ENCODE measurements at places on chromosomes 3 and 15. TPM values are rescaled to one million over a fixed set of nuclear protein-coding genes. Genes with fewer than 3 reads are reported as not detected.

DNA sequence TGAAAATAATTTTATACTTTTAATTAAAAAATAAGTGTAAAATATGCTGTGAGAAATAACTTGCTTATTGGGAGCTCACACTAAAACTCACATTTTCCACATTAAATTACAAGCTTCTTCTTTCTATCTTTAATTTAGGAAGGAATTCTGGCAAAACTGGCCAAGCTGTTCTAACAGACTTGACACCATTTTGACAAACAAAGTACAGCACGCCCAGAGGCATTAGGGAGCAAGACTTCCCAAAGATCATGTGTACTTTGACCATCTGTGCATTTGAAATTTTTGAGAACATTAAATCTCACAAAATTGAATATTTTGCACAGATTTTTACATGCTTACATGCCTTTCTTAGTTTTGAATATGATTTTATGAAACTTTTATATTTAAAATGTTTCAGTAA is 1288.4 kb upstream of the CADM2 start:
- no peak overlapping the region for H3K4me3 ChIP-seq
- no peaks in the 10 kb centered on the region for H3K36me3 ChIP-seq
- no peak overlapping the region for H3K27ac ChIP-seq
- DNase-seq, result no peak

GRCh38 chr3:175896655-175897054 is 1037.5 kb downstream of the NAALADL2 start:
- H3K27me3 ChIP-seq, result no peaks in the 10 kb centered on the region
- H3K36me3 ChIP-seq, result no peaks in the 10 kb centered on the region
- no peaks in the 10 kb centered on the region for H3K4me1 ChIP-seq
- no peak for DNase-seq
- H3K4me3 ChIP-seq, result no peak overlapping the region

PPP2R3A gene
- polyA plus RNA-seq, result 11.3 TPM

DNA sequence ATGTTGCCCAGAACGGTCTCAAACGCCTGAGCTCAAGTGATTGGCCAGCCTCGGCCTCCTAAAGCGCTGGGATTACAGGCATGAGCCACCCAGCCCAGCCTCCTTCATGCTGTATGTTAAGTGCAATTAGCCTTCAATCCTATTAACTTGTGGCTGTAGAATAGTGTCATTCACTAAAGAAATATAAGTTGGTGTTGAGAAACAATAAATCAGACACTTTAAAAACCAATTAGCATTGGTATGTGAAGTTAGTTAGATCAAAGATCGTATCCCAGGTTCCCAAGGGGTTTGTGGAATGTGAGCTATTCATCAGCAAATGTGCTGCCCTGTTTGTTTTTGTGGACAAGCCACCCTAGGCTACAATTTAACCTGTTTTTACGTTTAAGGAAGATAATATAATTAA is 11.0 kb upstream of the PIK3CB start:
- H3K36me3 ChIP-seq, result no peaks in the 10 kb centered on the region
- no peak overlapping the region for H3K27ac ChIP-seq
- H3K4me1 ChIP-seq, result peaks cover 2% of the 10 kb centered on the region
- no peak for DNase-seq
- no peak overlapping the region for H3K4me3 ChIP-seq
- H3K27me3 ChIP-seq, result no peaks in the 10 kb centered on the region

DNA sequence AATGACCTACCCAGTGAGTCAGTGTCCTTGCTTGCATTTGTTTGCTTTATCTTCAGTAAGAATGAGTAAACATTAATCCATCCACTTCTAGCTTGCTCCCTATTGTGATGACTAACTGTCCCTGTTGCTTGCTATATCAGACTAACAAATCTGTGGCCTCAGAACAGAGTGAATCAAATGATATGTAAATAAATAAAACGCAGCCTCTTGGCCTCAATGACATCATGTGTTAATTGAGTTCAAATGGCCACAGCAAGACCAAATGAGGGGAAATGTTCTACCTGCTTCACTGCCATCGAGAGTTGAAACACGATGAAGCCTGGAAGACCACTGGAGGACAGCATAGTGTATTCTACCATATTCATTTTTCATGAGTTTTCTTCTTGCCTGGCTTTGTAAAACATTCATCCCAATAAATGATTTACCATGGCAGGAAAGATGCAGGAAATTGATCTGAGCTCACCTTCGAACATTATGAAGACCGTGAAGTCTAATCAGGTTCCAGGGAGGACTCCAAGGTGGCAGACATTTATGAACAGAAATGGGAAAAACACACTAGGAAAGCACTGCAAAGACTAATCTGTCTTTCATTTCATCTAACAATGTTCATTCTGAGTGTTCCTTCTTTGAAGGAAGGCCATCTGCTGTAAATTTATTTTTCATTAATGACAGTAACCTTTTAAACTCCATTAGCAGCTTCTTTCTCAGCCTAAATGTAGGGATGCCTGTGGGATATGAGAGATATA is 1144.5 kb downstream of the TUSC7 start:
- H3K27ac ChIP-seq, result no peak overlapping the region
- peaks cover 2% of the 10 kb centered on the region for H3K27me3 ChIP-seq
- H3K36me3 ChIP-seq, result no peaks in the 10 kb centered on the region
- H3K4me1 ChIP-seq, result peaks cover 4% of the 10 kb centered on the region
- DNase-seq, result peak; percentile 93

DNA sequence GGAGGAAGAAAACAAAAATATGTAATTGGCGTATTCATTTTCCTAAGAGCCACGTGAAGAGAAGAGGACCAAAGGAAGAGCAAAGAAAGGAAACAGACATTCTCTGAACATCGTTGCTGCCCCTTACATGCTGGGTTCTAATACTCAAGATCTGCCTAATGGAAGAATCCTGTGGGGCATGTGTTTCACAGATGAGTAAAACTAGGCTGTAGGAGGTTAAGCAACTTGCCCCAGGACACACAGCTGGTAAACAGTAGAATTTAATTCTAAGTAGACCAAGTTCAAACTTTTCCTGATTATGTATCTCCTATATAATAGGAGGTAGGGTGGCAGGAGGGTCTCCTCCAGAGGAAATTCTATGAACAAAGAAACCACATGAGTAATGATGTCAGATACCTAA is 106.1 kb upstream of the TNFAIP8L3 start:
- no peak for DNase-seq
- H3K4me3 ChIP-seq, result no peak overlapping the region
- H3K4me1 ChIP-seq, result peaks cover 3% of the 10 kb centered on the region
- no peaks in the 10 kb centered on the region for H3K36me3 ChIP-seq
- peaks cover 30% of the 10 kb centered on the region for H3K27me3 ChIP-seq

GRCh38 chr3:171768281-171768900 is 41.9 kb downstream of the PLD1 start:
- H3K4me3 ChIP-seq, result no peak overlapping the region
- H3K4me1 ChIP-seq, result 0 out of 2 replicates have a peak, but pooled peaks cover 3% of the 10 kb centered on the region
- H3K27me3 ChIP-seq, result no peaks in the 10 kb centered on the region
- H3K36me3 ChIP-seq, result no peaks in the 10 kb centered on the region

ALG1L2 gene
- not detected for polyA plus RNA-seq
